Fibroblast of lung (primary cell): ENCODE measurements at places on chromosomes 12 and 14.

DNA sequence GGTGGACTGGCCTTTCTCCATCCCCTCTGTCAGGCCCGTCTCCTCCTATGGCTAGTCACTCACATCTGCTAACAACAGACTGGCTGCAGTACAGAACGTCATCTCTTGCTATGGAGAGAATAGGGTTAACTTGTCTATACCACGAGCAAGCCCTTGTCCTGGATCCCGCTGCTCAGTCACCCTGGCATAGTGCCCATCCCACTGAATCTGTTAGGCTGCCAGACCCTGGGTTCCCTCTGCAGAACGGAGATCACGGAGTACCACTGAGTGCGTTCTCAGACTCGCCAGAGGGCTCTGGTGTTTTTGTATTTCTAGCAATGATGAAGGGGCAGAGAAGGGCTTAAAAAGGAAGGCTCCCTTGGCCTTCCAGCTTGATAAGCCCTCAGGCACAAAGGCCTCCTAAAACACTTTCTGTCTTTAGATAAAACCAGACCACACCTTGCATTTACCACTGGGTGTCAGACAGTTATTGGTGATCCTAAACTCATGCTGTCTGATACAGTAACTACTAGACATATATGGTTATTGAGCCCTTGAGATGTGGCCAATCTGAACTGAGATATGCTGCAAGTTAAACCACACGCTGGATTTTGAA lies 6.3 kb upstream of the NRIP2 start:
- peak; percentile 20 for DNase-seq

DNA sequence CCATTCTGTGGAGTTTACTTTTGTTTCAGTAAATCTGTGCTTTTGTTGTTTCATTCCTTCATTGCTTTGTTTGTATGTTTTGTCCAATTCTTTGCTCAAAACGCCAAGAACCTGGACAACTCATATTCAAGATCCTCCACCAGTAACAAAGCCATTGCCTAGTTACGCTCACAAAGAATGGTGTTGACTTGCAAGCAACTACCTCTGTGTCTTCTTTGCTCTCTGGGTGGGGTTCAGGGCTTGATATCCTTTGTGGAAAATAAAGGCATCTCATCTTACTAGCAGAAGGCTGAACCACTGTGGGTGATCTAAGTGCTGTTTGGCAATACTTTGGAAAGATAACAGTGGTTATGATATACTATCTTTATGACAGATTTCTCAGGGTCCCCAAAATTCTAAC lies 233.4 kb upstream of the ABCD2 start:
- DNase-seq: no peak

- DNase-seq: no peak
These were observed 605 bp downstream of the ANKRD52 start for GRCh38 chr12:56257491-56258067.

DNA sequence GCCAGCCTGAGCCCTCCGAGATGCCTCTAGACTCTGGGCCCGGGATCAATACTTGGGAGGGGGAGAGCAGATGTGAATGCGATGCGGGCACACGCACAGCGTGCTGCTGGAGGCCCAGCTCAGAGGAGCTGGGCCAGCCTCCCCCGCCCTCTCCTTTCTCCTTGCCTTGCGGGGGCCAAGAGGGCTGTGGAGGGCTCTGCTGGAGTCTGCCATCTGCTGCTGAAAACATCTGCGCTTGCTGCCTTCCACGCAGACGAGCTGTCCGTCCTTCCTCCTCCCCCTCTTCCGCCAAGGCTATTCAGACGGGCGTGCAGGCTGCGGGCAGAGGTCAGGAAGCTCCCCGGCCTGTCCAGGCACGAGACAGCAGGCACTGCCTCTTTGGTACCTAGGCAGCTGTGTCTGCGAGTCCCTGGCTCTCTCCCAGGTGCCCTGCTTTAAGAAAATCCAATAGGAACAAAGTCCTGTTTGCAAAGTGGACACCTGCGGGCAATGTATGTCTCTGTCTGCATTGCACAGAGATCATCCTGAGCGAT lies 75.2 kb downstream of the SPRING1 start:
- peak; percentile 36 for DNase-seq

- DNase-seq: peak; percentile 58
These were observed 3.7 kb upstream of the ZFP36L1 start for GRCh38 chr14:68796418-68797101.

DNA sequence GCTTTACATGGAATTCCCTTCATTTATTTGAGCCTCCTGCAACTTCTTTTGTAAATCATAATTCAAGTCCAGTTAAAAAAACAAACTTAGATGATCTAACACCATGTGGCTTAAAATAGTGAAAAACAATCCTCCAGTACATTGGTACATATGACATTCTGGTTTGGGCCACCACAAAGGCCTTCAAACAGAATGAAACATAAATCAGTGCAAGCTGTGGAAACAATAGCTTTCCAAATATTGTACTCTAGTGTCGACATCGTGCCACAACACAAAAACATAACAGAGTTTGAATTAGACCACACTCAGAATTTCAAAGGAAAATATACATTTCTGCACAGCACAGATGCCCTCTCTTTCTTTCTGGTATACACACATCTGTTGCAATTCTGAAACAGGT lies 751.3 kb downstream of the SLC6A15 start:
- peak; percentile 38 for DNase-seq

- DNase-seq: peak; percentile 97
These were observed 24.0 kb downstream of the CCDC85C start for GRCh38 chr14:99579903-99580571.
